ENCODE measurements at places on chromosomes 16 and 17.

- no peak for DNase-seq
These were observed 26.7 kb downstream of the HIC1 start for GRCh38 chr17:2081564-2081963.

- DNase-seq, result no peak
These were observed 58.7 kb downstream of the ACSM1 start for GRCh38 chr16:20638711-20639335.

DNA sequence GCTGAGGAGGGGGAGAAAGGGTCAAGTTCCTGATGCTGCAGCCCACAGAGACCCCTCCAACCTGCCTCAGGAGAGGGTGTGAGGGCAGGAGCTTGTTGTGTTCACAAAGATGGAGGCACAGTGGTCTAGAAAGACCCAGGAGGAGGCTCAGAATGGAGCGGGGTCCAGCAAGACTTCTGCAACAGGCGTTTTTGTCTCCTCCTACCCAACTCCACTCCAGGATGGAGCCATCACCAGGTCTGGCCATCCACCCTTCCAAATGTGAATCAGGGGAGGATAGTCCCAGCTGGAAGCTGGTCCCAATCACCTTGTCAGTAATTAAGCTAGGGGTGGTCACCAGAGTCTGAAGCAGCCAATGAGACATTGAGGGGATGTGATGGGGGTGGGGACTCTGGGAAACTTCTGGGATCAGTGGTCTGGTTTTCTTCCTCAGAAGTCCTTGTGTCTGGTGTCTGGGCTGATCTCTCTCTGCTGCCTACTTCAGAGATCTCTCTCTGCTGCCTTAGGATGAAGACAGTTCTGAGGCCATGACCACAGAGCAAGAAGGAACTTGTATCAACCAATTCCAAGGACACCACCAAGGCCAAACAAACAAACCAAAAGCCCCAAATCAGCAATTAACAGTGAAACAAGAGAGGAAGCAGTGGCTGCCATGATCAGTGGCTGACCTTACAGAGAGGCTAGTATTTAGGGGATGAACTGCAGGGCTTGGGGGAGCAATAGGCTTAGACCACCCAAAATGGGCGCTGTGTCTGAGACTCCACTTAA, 14.5 kb downstream of the CD300LB start:
- DNase-seq, result no peak

- DNase-seq, result no peak
These were observed 644.1 kb downstream of the WWOX start for GRCh38 chr16:78743556-78743955.

GRCh38 chr17:45732926-45733505, 51.1 kb upstream of the CRHR1 start:
- DNase-seq, result no peak
